ENCODE measurements at places on chromosomes 7 and 10.
A peak's percentile ranks its signal among the peaks of the same experiment; 100 is the strongest.

DNA sequence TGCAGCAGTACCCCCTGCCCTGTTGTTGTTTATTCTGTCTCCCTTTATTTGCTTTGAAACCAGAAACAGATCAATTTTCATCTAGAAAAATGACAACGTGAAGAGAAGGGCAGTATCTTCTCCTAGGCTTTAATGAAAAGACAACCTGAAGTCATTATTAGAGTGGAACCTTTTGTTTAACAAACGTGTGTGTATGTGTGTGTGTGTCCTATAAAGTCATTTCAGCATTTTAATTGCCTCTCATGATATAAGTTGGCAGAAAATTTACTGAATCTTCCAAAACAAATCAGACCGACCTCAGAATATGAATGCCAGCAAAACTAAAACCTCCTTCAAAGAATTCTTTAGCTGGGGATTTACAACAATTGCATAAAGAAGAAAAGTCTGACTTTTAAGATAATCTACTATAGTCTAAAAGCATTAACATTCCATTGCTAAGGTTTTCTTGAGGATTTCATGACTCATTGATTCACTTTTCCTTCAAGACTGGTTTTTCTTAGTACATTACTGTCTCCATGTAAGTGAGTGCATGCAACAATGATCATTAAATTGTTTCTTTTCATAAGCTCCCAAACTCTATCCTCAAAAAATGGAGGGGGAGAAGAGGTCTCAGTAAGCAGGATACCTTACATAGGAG is 3.2 kb downstream of the GLI3 start:
- DNase-seq, result no peak

GRCh38 chr10:27052656-27053055 is 47.6 kb downstream of the ANKRD26 start:
- no peak for DNase-seq

GRCh38 chr10:50275650-50276235 is 24.4 kb upstream of the ASAH2 start:
- peak; percentile 6 for DNase-seq

DNA sequence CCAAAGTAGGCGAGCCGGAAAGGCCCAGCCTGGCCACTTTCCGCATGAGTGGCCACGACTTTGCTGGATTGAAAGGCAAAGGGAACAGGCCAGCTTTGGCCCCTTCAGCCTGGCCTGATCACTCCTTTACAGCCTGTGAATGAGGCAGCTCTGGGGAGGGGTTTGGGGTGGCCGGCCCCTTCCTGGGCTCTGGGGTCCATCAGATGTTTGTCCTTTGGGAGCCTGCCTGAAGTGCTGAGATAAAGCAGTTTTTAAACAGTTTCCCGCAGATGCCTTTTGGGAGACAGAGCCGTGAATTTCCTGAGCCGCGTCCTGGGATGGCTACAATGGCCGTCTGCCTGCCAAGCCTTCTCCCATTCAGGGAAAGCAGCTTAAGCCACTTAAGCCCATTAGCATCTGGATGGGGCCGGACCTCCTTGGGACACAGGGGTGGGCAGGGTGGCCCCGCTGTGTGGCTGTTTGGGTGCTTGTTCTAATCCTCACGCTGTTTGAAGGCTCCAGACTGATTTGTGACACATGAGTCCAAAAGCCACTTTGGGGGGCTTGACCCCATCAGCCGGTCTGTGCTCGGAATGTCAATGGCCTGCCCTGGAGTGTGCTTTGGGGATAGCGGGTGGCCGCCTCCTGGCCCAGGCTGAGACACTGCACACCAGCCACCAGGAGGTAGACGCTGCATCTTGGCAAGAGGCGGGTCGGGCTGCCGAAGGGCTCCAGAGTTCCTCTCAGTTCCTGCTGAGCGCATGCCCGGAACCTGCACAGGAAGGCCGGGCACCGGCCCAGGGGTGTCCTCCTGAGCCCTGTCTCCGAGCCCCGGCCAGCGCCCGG is 38.9 kb downstream of the NKX6-2 start:
- DNase-seq, result no peak

DNA sequence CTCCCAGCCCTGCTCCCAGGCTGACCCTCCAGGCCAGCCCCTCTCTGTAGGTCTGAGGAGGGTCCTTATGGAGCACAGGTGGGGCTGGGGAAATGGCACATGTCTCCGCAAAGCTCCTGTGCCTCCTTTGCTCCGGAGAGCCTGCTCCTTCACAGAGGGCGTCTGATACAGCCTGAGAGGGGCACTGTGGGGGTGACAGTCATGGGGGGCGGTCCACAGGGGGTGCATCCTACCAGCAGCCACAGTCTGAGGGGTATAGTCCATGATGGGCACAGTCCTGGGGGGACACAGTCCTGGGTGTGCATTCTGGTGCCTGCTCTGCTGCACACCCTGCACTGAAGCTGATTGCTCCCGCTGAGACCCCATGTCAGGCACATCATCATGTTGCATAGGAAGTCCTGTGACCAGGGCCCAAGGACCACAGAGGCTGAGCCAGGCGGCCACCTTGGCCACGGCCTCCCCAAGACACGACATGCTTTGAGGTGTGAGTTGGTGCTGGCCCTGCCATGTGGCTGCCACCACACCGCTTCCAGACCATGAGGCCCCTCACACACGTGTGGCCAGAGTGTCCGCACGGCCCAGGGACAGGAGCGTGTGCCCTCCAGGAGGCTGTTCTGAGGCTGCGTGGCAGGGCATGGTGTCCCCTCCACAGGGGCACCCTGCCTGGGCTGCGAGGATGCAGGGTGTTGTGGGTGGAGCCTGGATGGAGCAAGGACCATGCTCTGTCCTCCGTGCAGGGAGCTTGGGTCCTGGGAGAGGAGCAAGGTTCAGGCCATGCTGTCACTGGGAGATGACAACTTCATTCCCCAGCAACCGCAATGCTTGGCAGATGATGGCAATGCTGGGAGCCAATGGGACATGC is 59.2 kb downstream of the PWWP2B start:
- no peak for DNase-seq

- DNase-seq, result no peak
Observed at GRCh38 chr10:44899450-44900080, 11.6 kb upstream of the TMEM72 start.

DNA sequence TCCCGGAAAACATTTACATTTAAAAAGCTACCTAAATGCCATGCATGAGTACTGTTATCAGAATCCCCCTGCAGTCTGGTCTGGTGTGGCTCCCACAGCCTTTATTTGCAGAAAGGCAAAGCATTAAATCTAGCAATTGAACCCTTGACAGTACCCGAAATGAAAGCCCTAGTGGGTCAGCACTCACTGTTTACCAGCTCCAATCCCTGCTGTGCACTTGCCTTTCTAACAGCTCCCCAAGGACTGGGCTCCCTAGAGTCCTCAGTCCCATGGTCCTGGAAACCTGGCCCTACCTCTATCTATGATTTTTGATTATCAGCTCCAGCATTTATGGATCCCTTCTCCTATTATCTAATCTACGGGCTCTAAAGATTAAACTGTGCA is 1.9 kb upstream of the MACC1 start:
- DNase-seq, result no peak

DNA sequence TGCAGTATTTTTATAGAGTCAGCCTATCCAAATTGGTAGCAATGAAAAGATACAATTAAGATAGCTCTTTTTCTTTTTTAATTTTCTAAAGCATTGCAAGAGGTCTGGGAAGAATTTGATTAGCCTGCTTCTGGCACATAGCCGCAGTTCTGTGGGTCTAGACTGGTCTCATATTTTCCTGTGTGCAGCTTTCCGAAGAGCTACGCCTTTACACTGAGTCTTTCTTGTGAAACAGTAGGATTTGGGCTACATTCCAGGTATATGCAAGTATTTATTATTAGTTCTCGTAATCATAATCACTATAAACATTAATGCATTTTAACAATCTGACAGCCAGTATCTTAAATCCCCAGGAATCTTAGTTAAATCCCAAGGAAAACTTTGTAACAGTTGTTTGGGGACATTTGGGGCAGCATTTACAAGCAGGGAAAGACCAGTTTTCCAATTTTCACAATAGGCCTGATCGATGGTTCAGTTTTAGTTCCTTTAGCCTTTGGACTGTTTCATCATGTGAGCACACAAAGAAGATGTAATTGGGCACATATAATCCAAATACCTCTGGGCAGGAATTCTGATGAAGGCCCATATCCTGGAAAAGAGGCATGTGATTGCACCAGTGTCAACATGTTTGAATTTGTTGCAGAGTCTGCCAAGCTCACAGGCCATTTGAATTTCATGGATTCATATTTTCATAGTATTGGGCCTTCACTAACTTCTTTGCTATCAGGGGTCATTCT is 287.3 kb downstream of the INHBA start:
- DNase-seq, result no peak

DNA sequence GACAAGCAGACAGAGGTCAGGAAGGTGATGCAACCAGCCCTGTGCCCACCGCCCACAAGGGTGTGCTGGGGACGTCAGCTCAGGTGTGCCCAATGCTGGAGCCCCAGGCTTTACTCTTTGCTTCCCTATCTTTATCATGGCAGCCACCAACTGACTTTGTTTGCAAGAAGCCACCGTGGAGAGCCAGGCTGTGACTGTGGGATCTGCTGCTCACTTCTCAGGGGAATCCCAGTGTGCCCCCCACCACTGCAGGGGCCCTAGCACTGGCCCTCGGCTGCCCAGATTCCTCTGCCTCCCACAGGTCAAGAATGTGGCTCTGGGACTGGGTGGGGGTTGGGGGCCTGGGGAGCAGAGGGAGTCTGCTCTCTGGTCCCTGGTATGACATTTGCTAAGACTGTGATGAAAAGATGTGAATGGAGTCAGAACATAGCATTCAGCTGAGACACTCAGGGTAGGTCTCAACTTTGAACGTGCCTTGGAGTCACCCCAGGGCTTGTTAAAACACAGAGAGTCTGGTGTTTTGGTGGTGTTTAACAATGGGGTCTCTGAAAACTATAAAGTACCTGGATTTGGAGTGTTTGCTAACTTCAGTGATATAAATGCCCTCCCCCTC is 47.3 kb downstream of the ARHGAP22 start:
- no peak for DNase-seq
